ENCODE measurements at places on chromosomes 5 and 9.
A peak's percentile ranks its signal among the peaks of the same experiment; 100 is the strongest.

- no peak for DNase-seq
These were observed 128.2 kb upstream of the MYO10 start for GRCh38 chr5:17064241-17064640.

GRCh38 chr5:80116465-80116864 lies 81.3 kb downstream of the THBS4 start:
- no peak for DNase-seq

GRCh38 chr5:139395844-139396640 lies 1.1 kb upstream of the PROB1 start:
- no peak for DNase-seq

DNA sequence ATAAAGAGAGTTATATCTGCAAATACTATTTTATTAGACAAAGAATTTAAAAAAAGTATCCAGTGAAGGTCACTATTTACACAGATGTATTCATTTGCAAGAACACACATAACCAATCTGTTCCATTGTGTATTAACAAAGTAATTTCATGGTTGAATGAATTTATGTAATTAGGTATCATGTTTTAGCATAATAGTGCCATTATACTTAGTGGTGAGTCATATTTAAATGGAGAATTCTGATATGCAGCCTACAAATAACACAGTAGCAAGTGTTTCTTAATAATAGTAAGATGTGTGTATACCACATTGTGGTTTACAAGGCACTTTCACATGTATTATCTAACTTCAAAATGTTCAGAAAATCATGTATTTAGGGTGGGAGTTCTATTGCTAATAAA lies 1028.5 kb upstream of the ACO1 start:
- DNase-seq, result no peak

DNA sequence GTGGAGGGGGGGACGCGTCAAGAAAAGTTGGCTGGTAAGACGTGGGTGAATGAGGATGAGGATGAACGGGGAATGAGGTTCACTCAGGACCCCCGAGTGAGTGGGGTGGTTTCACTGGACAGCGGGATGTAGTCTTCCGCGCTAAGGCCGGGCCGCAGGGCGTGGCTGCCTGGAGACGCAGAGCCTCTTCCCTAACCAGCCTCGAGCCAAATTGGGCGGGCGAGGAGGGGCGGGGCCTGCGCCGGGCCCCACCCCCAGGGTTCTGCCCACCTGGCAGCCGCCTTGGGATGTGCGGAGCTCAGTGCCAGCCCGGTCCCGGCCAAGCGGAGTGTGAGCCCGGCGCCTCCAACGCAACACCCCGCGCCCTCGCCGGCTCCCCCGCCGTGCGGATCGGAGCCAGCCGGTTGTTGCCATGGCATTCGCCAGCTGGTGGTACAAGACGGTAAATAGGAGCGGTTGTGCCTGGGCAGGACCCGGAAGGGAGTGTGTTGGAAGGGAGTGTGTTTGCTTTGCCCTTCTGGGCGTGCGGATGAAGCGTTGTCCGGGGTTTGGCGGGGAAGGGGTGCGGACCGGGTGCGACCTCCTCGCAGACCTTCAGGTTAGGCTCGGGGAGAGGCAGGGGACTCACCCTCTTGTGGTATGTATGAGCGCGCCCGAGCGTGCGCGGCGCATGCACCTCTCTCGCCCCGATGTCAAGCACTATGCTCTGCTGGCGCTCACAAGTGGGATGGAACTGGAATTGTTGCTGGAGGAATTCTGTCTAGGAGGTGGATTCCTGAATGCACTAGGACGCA lies 746 bp downstream of the CAST start:
- peak; percentile 45 for DNase-seq

DNA sequence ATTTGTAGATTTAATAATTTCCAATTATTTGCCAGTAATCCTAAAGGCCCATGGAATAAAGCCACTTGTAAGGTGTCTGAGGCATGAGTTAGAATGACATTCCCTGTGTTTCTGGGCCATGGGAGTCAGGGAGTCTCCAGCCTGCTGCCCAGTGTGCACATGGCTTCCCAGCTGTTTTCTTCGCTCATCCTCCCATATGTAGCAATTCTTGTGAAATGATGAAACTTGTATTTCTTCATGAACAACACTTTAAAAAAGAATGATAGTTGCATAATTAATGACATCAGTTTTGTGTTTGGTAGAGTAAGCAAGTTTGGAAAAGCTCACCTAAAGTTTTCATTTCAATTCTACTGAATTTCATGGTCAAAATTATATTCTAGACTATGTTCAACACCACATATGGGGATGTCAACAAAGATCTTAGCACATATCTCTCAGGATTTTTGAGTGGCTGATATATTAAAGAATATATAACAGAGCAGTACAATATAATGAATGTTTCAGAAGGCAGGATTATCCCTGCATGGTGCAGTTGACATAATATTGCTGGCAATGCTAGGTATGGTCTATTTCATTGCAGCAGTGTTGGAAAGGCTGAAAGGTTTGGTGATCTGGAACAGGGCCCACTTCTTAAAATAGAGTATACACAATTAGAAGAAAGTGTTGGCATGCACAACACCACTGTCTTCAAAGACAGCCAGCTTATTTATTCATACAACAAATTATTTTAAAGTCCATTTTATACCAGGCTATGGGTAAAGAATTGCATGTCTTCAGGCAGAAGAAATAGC lies 44.7 kb downstream of the GRIN3A start:
- DNase-seq, result no peak

DNA sequence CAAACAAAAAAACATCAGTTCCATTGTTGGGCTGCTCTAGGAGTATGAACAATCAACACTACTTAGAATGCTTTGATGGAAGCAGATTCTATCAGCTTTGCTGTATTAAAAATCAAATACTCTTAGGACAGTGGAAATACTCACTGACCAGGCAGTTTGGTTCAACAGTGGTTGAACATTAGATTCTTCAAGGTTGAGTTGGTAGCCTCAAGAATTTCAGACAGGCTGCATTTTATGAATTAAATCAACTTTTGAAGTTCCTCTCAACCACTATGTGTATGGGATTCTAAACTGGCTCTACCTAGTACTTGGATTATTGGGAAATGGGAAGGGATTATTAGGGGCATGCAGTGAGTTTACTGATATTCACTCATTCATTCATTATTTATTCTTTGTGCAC lies 35.0 kb downstream of the ACTBL2 start:
- DNase-seq, result no peak

DNA sequence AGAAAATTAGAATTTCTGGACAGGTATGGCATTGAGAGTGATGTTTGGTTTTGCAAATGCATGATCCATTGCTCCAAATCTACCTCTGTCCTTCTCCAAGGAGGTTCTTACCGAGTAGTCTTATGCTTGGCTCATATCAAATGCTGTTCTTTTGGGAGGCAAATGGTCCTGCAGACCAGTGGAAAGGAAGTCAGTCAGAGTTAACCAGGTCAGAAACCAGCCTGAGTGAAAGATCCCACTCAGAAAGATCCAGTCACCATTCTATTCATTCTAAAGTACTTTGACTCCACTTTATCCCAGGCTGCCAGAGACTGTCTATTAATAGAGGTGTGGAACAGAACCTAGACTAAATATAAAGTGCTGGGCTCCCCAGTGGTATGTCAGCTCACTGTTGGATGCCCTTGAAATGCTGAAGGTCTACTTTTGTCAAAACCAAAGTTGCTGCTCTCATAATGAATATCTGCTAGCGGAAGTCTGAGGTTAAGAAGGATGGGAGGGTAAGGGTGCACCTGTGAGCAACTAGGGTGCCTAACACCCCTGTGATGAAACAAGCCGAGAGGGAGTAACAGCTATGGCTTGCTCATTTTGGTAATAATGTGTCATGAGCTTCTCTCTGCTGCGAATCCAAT lies 302.2 kb downstream of the ZNF608 start:
- DNase-seq, result no peak

DNA sequence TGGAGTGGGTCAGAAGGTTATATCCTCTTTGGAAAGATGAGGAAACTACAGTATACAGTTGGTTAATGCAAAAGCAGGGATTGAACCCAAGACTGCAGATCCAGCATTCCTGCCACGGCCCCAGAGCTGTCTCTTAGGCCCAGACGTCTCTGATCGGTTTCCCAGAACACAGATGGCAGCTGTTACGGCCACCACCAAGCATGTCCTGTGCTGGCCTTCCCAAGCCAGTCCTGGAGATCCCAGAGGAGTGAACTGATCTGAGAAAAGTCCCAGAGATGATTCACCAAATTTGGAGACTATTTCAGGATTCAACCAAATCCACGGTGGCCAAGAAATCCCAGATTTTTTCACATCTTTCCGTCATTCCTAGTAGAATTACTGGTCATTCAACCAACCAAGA lies 20.1 kb downstream of the TNIP1 start:
- no peak for DNase-seq

- no peak for DNase-seq
These were observed at the start of gene TNC for GRCh38 chr9:115117999-115118878. TNC (minus strand) TSS chr9:115118157; CDS start chr9:115091018, 27,139 bp downstream.

- DNase-seq, result no peak
These were observed 44.6 kb downstream of the AOPEP start for GRCh38 chr9:94771096-94771495.

- DNase-seq, result no peak
These were observed 75.9 kb upstream of the NR3C1 start for GRCh38 chr5:143479394-143479793.

GRCh38 chr5:78000191-78000590 lies 224.1 kb upstream of the TBCA start:
- DNase-seq, result no peak

- DNase-seq, result peak; percentile 80
These were observed 53.9 kb downstream of the ZCCHC7 start for GRCh38 chr9:37174247-37174646.

DNA sequence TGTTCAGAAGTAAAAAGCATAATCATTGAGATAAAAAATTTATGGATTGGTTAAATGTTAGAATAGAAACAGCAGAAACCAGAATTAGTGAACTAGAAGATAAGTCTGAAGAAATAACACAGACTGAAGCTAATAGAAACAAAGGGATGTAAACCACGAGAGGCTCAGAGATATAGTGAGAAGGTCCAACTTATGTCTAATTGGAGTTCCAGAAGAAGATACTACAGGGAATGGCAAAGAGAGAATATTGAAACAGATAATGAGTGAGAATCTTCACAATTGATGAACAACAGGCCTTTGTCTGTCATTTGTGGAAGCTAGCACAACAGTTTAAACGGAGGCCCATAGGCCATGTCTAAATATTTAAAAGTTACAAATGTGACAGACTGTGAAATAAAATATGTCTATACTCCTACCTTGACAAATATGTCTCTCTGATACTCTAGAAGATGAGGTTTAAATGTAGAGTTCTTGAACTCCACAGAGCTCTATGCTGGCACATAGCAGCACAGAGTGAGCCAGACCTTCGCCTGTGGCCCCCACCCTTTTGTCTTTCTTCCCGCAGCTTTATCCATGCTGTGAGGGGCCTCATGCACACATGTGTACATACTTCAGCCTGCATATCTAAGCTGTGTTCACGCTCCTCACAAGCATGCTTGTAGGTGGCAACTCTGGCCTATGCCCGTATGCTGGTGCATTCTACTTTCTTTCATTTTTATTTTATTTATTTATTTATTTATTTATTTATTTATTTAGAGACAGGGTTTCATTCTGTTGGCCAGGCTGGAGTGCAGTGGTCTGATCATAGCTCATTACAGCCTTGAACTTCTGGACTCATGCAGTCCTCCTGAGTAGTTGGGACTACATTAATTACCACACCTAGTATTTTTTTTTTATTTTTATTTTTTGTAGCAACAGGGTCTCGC lies 45.0 kb upstream of the ABL1 start:
- DNase-seq, result no peak

- no peak for DNase-seq
These were observed 66.0 kb upstream of the RNU6ATAC start for GRCh38 chr9:134230092-134230941.

DNA sequence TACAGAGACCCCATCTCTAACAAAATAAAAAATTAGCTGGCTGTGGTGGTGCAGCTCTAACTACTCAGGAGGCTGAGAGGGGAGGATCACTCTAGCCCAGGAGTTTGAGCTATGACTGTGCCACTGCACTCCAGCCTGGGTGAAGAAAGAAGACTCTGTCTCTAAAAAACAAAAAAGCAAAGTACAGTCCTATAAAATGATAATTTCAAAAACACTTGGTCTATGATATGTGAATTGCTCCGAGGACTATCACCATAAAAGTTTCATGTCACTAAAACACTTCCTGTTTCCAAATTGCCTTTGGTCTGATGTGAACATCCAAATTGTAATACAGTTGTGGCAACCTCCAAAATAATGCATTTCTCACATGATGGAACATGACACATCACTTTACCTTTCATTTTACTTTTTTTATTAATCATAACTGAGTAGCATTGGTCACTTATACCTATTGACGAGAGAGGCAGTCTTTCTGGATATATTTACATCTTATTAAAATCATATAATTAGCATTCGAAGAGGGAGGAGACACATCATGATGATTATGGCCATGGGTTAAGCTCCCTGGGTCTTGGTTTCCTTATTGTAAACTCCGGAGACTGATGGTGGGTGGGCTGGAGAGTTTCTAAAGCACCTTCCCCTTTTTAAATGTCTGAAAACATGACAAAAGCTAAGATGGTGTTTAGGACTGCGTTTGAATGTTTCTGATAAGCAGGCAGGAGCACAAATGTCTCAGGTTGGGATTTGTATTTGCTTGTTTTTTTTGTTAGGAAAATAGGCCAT lies 25.8 kb upstream of the CD180 start:
- no peak for DNase-seq

DNA sequence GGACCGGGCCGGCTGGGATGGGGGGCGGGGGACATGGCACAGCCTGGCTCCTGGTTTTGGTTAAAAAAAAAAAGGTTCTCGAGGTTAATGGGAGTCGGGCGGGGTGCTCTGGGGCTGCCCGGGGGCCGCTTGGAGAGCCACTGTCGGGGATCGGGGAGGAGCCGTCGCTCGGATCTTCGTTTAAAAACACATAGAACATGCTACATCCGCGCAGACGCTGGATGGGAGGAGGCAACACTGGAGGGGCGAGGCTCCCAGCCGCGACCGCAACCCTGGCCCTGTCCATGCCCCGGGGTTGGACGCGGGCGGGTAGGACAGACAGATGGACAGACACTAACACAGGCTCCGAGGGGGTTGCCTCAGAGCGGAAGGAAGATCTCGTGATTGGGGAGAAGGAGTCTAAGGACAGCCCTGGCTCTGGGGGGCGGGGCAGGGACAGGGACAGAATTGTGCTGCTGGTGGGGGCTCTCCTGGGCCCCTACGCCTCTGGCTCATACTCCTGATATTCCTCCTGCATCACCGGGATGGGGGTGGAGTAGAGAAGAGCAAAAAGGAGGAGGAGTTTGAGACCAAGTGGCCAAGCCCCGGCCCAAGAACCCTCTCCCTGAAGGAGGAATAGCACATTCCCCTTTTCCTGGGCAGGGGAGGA lies 9.9 kb downstream of the SNCB start:
- no peak for DNase-seq

DNA sequence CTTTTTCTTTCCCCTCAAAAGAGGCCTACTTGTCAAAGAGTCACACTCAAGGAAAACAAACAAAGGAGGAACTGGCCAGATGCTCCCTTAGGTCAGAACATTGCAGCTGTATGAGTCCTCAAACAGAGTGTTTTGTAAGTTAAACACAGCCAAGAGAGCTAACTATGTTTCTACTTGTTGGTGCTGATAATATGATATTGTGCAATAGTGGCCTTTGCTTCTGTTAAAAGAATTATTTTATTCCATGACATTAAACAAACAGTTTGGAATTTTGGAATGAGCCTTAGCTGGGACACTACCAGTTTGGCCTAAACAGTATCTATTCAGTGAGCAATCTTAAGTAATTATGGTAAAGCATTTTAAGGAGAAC lies 56.0 kb upstream of the TPD52L3 start:
- DNase-seq, result no peak
